ENCODE measurements at places on chromosomes 5 and 9. TPM values are rescaled to one million over a fixed set of nuclear protein-coding genes. Genes with fewer than 3 reads are reported as not detected.

Gene PCDHB9
- 2.2 TPM for total RNA-seq

Gene TLR4
- 71.2 TPM for total RNA-seq

Gene SPAAR
- total RNA-seq: 13.4 TPM

Gene SLC36A2
- total RNA-seq: not detected

Gene CRHBP
- 0.73 TPM for total RNA-seq

Gene NUP155
- total RNA-seq: 30.9 TPM

Gene CDH6
- 1.4 TPM for total RNA-seq

Gene TMEM252
- not detected for total RNA-seq

Gene EFNA5
- total RNA-seq: 12.3 TPM

Gene NUTM2F
- not detected for total RNA-seq

Gene AK3
- 123 TPM for total RNA-seq

Gene SLC6A18
- total RNA-seq: not detected

Gene HK3
- 5.0 TPM for total RNA-seq

Gene SPATA31A3
- total RNA-seq: not detected

Gene SHISAL2B
- total RNA-seq: not detected

Gene SCGB3A2
- not detected for total RNA-seq

Gene SOWAHA
- total RNA-seq: 0.66 TPM

Gene MOB3B
- total RNA-seq: 13.1 TPM

Gene CDC25C
- not detected for total RNA-seq

Gene ANKRD18A
- not detected for total RNA-seq

Gene CCNI2
- 0.98 TPM for total RNA-seq

Gene CA9
- total RNA-seq: not detected

Gene MARCOL
- not detected for total RNA-seq

Gene ZFP2
- total RNA-seq: 6.7 TPM

Gene PHF24
- total RNA-seq: 1.1 TPM

Gene GABRB2
- total RNA-seq: 10.7 TPM

Gene LEAP2
- total RNA-seq: 2.9 TPM

Gene WNT8A
- not detected for total RNA-seq

Gene TAF7
- 68.2 TPM for total RNA-seq

Gene TLX3
- total RNA-seq: not detected

Gene CKMT2
- 3.6 TPM for total RNA-seq

Gene ACER2
- total RNA-seq: 16.7 TPM

Gene SNAPC3
- total RNA-seq: 33.4 TPM

Gene HTR1A
- total RNA-seq: not detected

Gene FOXD4
- total RNA-seq: 0.44 TPM

Gene KCTD16
- 0.32 TPM for total RNA-seq

Gene PLCXD3
- 6.6 TPM for total RNA-seq

Gene SMIM33
- not detected for total RNA-seq

Gene PCDHA13
- 3.5 TPM for total RNA-seq

Gene IL4
- not detected for total RNA-seq

Gene PPP6C
- total RNA-seq: 50.2 TPM

Gene CDH18
- total RNA-seq: not detected
